Mucosa of gallbladder (tissue), 1 donor: ENCODE measurements at places on chromosomes 11 and 22. TPM values are rescaled to one million over a fixed set of nuclear protein-coding genes. Genes with fewer than 3 reads are reported as not detected.

OR4S2 gene
- not detected for total RNA-seq

SH3BP1 gene
- 13.6 TPM for total RNA-seq

BTBD10 gene
- 24.6 TPM for total RNA-seq

LZTR1 gene
- 93.5 TPM for total RNA-seq

SLC5A12 gene
- total RNA-seq: 0.26 TPM

PHOX2A gene
- 0.14 TPM for total RNA-seq

RNF169 gene
- 19.8 TPM for total RNA-seq

SGSM1 gene
- total RNA-seq: 6.8 TPM

IGSF9B gene
- 30.3 TPM for total RNA-seq

OR2AT4 gene
- not detected for total RNA-seq

ABCG4 gene
- total RNA-seq: 0.17 TPM
